ENCODE measurements at places on chromosomes 1 and 21.
A peak's percentile ranks its signal among the peaks of the same experiment; 100 is the strongest.

GRCh38 chr1:98839840-98840239 is 164.8 kb downstream of the PLPPR5 start:
- DNase-seq = no peak

- DNase-seq = no peak
These were observed 259.5 kb downstream of the GRIK1 start for GRCh38 chr21:29680273-29680672.

GRCh38 chr1:222987674-222988076 is 155.4 kb downstream of the TLR5 start:
- no peak for DNase-seq

GRCh38 chr1:162930532-162930931 is 69.6 kb upstream of the CCDC190 start:
- DNase-seq = no peak

DNA sequence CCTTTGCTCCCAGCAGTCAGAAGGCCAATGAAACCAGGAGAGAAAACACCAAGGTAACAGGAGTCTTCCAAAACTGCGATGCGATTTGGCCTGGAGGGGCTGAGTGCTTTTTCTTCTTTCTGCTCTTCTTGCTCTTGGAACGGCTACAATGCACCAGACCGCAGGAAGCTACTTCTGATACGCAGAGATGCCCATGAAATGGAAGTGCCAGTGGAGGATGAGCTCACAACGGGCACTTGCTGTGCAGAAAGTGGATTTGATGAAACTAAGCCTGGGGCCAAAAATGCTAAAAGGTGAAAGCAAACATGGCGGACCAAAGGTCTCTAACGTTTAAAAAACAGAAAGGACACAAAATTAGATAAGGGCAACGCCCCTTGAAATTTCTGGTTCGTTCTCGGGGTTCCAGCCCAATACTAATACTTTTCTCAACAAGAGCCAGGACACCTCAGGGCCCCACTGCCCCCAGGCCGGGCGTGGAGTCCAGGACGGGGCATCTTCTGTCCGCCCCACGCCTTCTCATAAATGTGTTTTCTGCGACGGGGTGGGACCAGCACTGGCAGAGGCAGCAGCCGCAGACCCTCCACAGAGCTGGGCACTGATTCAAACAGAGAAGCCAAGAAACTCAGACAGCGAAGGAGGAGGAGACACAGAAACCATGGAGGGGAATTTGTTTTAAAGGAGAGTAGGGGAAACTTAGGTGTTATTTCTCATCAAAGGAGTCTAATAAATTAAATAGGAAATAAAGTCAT is 101.3 kb downstream of the CRYAA start:
- peak; percentile 12 for DNase-seq

GRCh38 chr1:230548997-230549396 is 93.3 kb upstream of the COG2 start:
- no peak for DNase-seq

DNA sequence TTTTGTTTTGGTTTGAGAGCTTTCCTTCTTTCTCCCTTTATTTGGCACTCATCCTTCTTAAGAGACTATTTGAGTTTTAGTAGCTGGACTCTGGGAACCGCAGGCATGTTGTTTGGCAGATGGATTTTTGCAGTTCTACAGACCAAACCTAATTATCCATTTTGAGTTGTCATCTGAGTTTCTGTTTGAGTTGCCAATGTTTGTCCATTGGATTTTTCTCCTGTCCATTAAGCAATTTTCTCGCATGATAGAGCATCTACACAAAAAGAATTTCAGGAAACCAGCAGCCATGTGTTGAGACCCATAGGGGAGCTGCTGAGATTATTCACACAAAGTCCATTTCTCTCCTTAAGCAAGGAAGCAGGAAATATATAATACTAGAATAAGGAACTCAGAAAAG is 17.2 kb upstream of the CXADR start:
- no peak for DNase-seq

- DNase-seq = no peak
These were observed 715.3 kb upstream of the CXADR start for GRCh38 chr21:16797540-16797939.

DNA sequence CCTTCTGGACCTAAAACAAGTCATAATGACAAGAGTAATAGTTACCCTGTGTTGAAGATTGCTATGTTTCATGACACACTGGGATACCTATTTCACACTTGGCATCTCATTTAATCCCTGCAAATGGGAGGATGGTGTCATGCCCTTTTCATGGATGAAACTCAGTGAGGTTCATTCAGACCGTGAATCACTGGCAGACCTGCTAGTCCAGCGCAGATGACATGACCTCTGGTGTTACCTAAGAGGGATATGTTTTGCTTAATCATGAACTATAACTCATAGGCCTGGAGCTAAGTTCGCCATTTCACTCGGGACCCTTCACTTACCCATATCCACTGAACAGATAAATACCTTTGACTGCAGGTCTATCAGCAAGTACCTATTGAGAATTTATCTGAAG is 286.6 kb upstream of the FMN2 start:
- DNase-seq = no peak

DNA sequence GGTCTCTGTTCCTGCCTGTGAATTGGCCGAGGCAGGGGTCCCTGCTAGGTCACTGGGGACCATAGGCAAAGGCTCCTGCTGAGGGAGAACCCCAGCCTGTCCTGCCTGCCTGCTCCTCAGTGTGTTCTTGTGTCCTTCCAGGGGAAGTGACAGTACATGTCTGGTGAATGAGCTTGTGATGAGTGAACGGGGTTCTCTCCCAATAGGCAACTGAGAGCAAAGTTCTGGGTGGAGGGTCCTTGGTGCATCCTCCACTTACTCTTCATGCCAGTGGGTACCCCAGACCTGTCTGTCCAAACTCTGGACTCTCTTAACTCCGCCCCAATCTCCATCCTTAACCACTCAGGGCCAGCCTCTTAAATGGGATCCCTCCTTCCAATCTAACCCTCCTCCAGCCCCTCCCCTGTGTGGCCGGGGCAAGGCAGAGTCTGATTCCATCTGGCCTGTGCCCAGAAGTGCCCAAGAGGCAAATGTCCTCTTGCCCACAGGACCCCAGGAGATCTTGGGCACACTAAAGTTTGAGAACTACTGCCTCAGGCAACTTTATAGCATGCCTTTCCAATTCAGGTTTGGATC is 2.0 kb downstream of the XKR8 start:
- no peak for DNase-seq

GRCh38 chr21:27645285-27645684 is 678.4 kb upstream of the ADAMTS5 start:
- DNase-seq = no peak

DNA sequence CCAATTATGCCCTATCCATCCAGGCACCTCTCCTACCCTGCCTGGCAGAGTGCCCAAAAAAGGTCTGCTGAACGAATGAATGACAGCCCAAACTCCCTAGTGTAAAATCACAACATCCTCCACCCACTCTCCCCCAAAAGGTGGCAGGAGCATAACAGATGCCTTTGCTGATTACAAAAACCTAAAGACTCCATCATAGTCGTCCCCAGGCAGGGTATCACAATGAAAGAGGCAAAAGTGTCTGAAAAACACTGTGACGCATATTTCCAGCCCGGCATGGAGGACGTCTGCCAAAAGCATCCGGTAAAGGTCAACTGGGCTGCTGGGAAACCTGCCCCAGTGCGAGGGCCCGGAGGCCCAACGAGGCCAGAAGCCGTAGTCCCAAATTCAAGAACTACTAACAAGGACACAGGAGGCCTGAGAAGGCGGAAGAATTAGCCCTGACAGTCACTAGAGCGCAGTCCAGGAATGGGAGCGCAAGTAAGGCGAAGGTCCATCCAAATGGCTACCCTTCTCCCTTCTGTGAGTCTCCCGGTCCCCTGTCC is 576 bp downstream of the SMIM12 start:
- DNase-seq = peak; percentile 72

DNA sequence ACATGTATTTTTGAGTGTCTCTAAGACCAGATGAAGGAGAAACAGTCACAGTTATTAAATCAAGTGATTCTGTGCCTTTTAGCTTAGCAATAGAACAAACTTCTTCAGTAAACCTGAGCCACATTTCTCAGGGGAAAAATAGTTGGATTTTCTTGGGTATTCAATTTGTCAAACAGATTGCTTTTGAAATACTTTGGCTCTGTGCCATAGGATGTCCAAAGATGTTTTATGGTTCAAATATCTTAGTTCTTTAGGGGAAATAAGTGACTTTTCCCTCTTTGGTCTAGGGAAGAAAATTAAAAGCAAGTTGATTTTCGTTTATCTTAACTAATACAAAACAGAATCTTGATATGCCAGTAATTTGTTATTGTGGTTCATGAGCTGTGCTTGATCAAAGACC is 125.9 kb downstream of the ATP5PO start:
- no peak for DNase-seq

DNA sequence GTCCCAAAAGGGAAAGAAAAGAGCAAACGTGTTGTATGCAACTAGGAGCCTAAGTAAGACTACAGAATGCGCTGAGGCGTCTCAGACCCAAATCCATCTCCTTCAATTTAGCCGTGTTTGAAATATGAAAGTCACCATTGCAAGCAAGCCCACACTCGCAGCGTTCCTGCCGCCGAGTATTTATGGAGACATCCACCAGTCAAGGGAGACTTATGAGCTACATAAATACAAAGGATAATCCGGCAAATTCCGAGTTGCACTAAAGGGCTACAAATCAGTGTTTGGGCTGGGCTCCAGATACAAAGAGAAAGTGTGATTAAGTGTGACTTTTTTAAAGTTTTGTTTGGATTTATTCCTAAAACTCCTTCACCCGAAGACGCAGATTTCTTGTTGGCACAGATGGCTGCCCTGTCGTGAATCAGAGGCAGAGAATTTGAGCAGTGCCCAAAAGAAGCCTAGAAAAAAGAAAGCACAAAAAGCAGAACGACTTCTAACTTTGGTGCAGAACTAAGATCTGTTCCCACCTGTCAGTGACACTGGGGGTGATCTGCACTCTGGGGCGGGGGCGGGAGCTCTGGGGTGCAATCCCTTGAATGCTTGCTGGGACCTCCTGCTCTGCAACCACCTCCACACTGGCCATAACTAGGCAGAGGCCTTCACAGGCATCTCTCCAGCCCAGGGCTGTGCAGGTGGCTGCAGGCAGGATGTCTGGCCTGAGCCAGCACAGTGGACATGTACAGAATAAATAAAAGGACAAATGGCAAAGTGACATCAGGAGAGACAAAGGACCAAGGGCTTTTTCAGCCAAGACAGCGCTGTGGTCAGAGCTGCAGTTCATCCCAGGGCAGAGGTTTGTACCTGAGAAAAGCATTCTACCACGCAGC is 489.7 kb downstream of the NPHP4 start:
- DNase-seq = no peak
